ENCODE measurements at places on chromosomes 1 and 21. TPM values are rescaled to one million over a fixed set of nuclear protein-coding genes. Genes with fewer than 3 reads are reported as not detected.

DNA sequence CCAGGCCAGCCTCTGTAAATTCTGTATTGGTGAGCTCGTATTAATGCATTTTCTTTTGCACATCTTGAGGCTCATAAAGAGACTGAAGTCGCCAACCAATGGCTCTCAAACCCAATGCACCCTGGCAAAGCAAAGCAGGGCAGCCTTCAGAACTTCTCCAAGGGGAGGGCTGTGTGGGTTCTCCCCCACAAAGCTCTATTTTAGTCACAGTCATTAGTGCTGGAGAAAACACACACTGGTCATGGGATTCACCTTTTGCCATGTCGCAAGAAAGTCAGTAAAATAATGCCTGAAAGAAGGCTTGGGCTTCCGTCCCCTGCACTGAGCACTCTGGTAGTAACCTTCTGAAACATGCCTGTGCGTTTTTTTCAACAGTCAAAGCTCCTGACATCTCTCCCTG, 26.3 kb upstream of the ATF3 start:
- no peak for DNase-seq

DNA sequence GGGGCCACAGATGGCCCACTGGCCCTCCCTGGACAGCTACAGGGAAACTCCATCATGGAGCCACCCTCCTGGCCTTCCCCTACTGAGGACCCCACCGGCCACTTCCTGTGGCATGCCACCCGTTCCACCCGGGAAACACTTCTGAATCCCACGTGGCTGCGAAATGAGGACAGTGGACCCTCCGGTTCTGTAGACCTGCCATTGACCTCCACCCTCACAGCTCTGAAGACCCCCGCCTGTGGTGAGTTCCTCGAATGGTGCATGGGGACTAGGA, 40.3 kb downstream of the UMODL1 start:
- no peak for DNase-seq

DNA sequence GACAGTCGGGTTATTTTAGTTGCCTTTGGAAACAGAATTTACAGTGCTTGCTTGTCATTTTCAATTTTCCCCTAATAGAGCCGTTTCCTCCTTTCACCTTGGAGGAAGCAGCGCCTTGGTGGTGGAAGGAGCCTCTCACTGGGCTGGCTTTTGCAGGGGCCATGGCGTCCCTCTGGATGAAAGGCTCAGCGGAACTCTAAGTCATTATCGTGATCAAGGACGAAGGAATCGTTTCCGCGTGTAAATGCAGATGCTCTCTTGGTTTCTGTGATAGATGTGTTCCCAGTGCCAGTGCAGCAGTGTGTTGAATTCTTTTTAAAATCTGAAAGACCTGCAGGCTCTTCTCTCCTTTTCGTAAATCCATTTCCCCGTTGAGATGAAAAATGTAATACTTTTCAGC, 126.2 kb upstream of the LMO4 start:
- no peak for DNase-seq

DNA sequence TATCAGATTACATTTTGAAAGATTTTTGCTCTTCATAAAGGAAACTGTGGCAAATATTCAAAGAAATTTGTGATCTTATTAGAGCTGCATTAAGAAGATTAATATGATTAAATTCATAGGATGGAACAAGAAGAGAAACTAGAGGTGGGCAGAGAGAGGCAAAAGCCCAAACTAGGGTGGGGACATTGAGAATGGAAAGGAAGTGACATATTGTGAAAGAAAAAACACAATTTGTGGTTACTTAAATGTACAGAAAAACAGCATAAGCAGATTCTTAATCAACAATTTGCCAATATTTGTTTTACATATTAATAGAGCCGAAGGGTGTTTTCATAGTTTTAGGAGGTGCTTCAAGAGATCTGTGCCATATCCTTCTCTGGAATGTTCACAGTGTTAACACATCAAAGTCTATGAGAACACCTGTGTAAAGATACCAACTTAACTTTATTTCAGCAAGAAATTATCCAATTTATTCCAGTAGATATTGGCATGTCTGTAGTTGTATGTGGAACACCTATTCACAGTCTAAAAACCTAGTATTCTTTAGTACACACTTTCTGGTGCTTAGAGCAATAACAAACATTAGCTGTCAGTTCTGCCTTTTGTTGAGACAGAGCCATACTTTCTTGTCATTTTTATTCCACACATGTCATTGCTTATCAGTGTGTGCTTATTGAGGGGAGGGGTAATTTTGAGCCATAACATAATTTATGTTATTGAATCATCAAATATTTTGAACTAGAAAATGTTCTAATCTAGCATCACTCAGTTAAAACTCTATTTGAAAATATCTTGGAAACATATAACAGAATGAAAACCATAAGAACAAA, 401.5 kb downstream of the PTPRC start:
- DNase-seq: no peak

DNA sequence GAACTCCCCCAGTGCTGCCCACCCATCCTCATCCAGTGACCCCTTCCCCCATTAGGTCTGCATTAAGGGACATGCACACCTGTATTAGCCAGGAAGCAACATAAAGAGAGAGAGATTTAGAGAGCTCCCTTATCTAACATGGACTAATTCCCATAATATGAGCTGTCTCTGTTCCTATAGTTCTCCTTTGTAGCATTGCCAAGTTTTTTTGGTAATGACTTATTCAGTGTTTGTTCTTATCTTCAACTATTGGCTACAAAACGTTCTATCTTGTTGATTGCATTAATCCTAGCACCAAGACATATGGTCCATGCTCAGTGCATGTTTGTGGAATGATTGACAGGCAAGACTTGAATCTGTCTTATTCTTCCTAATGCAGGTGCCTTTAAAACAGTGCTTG, 264.0 kb downstream of the ADGRL2 start:
- DNase-seq: no peak

GRCh38 chr1:112058815-112059450, 69.5 kb upstream of the KCND3 start:
- DNase-seq: peak; percentile 48

- peak; percentile 56 for DNase-seq
These were observed 60.8 kb downstream of the BCAR3 start for GRCh38 chr1:93620841-93621210.

DNA sequence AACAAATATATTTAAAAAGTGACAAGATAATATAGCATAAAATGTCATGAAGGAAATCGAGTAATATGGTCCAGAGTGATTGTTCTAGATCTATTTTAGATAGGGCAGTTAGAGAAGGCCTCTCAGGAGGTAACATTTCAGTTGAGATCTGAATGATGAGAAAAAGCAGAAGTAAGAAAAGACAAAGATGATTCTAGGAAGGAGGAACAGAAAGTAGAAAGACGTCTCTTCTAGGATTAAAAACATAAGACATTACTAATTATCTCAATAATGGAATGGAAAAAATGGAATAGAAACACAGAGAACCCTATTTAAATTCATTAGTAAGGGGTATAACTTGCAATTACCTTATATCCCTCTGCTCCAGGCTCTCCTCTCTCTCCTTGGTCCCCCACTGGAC, 130.0 kb upstream of the ZNHIT6 start:
- DNase-seq: no peak

DNA sequence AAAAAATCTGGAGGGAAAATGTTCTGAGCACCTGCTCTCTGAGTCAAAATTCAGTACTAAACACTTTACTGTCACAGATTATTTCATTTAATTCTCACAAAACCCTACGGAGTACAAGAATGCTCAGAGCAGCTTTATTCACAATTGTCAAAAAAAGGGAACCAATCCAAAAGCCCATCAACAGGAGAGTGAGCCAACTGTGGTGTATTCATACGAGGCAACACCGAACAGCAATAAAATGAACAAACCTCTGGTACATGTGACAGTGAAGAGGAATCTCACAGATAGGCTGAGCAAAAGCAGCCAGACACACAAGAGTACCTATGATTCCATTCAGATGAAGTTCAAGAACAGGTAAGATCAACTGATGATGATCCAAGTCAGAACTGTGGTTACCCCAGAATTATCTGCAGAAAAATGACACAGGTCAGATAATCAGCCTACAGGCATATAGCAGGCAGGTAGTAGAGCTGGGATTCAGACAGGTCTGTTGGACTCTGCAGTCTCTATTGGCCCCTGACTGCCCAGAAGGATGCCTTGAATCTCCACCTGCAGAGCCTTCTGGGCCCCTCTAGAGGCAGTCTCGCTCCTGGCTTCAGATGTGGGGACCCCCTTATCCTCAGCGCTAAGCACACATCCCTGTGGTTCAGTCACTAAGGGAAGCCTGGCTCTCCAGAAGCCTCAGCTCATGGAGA, 19.2 kb downstream of the SLC9A1 start:
- peak; percentile 43 for DNase-seq

DNA sequence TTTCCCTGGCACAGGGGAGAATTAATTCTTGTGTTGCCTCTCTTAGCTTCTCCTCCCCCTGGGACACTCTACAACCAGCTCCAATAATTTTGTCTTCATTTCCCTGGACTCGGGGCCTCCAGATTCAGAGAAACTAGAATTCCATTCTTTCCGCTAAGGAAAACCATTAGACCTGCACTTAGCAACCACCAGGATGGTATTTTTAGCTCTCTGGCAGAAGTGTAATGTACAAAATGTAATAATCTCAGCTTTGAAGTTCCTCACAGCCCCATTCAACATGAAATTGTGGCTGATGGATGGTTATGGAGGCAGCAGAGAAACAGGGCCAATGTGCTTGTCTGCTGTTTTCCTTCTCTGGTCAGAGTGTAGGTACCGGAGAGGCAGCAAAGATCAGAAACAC, 113.8 kb downstream of the KCND3 start:
- DNase-seq: no peak

DNA sequence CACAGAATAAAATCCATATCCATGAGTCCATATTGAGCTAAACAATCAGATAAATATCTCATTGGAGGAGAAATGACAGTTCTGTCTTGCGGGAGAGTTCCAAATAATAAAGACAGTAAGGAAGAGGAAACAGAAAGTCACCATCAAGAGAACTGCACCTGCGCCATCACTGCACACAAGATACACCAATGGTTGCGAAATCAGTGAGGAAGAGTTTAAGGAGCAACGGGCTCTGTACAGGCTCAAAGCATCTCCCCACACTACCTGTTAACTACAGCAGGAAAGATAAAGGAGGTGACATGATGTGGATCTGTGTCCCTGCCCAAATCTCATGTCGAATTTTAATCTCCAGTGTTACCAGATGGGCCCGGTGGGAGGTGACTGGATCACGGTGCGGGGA, 7.8 kb downstream of the C2CD2 start:
- no peak for DNase-seq

GRCh38 chr1:21372383-21372782, 67.6 kb upstream of the NBPF3 start:
- DNase-seq: no peak

GRCh38 chr1:118021668-118022067, 92.1 kb downstream of the WDR3 start:
- DNase-seq: no peak

- no peak for DNase-seq
These were observed 96.4 kb upstream of the PPP2R5A start for GRCh38 chr1:212188599-212189351.

DNA sequence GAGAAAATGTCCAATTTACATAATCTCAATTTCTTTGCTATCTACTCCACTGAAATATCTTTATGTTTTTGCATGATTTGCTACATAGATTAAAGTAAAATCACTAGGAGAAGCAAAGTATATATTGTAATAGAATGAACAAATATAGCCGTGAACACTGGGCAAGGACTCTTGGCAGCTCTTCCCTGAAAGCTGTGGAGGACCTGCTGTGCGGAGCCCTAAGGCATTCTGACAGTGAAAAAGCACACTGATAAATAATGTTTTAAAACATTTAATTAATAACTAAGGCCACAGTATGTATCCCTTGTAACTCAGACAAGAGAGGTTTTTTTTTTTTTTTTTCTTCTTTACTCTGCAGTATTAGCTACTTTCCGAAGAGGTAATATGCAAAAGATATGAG, 256.1 kb upstream of the DPYD start:
- no peak for DNase-seq

DNA sequence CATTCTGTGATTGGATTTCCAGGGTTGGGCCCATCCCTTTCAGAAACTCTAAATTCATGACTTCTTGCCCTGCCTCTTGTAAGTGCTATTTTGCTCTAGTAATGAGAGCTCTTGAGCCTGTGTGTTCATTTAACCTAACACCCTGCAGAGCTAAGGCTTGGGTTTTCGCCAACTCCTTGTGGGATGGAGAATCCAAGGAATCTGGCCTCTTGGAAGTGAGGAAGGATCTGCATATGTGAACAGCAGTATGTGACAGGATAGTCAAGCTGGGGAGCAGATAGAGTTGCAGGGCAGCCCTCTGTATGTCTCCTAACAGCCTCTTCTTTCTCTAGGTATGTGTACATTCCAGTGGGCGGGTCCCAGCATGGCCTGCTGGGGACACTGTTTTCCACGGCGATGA, 258.9 kb downstream of the HHAT start:
- no peak for DNase-seq

DNA sequence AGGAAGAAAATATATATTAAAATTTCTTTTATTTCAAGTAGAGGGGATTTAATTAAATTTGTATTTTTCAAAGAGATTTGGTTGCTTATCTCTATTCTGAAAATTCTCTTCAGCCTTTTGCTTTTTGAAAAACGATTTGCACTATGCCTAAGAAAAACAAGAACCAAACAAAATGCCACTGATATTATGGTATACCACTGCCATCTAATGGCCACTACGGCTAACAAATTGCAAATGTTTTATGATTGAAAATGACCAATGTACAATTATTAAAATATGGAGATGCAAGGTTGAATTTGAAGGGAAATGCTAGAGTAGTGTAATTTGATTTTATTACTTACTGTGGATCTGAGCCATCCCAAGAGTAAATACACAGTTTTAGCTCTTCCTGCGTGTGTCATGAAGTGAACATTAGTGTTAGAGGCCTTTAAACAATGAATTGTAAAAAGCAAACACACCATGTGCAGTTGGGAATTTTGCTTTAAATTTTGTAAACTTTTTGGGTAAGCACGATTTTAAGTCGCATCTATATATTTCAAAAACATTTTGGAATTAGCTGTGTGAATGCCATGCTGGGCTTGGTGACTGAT, 137.4 kb upstream of the USP25 start:
- no peak for DNase-seq

- no peak for DNase-seq
These were observed 31.9 kb upstream of the NRDC start for GRCh38 chr1:51910221-51911000.

Gene FAM177B
- not detected for total RNA-seq

Gene HRNR
- total RNA-seq: not detected

Gene TNNT2
- 7.9 TPM for total RNA-seq

Gene TP73
- total RNA-seq: 5.7 TPM

Gene C1orf185
- total RNA-seq: not detected

Gene MMEL1
- total RNA-seq: not detected

Gene HFM1
- total RNA-seq: 3.4 TPM

Gene IER5
- 14.3 TPM for total RNA-seq

Gene PTGFR
- 0.11 TPM for total RNA-seq

Gene ITLN2
- total RNA-seq: 7.8 TPM

Gene LRRC8B
- total RNA-seq: 23.6 TPM

Gene PPP2R5A
- 32.0 TPM for total RNA-seq

Gene GUCA2A
- not detected for total RNA-seq

Measured in WTC11 (cell line).